ENCODE measurements at places on chromosomes 11 and 22.

- DNase-seq, result no peak
These were observed 14.0 kb upstream of the ARHGAP42 start for GRCh38 chr11:100673063-100673462.

DNA sequence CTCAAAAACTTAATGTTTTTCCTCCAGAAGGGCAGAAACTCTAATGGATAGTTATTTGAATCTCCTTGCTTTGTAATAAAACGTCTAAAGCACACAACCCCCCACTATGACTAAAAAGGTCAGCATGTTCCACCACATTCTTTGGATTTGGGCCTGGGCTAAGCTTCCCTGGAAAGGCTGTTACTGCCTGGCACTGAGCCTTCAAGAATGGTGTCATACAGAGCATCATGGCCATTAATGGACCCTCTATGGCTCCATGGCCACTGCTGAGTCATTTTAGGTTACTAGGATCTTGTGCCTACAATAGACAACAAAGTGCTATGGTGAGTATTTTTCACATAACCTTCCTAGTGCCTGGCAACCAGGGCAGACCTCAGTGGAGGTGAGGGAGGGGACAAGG is 242.6 kb upstream of the FAT3 start:
- DNase-seq, result no peak

DNA sequence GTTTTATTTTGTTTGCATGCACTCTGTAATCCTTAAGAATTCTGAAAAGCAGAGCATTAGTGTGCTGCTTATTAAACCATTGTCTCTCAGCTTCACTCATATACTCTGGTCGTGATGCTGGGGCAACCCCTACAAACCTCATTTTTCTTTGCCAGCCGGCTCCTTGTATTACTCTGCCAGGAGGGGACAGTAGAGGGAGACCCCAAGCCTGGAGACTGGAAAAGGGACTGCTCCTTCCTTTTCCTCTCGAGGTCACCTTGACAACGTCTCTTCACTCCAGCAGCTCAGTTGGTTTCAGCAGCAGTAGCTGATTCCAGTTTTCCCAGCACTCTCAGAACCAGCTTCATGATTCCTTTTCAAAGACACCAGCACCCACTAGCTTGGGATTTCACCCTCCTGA is 2.8 kb upstream of the JHY start:
- no peak for DNase-seq

- no peak for DNase-seq
These were observed 293 bp downstream of the DUSP8 start for GRCh38 chr11:1571760-1572196.

DNA sequence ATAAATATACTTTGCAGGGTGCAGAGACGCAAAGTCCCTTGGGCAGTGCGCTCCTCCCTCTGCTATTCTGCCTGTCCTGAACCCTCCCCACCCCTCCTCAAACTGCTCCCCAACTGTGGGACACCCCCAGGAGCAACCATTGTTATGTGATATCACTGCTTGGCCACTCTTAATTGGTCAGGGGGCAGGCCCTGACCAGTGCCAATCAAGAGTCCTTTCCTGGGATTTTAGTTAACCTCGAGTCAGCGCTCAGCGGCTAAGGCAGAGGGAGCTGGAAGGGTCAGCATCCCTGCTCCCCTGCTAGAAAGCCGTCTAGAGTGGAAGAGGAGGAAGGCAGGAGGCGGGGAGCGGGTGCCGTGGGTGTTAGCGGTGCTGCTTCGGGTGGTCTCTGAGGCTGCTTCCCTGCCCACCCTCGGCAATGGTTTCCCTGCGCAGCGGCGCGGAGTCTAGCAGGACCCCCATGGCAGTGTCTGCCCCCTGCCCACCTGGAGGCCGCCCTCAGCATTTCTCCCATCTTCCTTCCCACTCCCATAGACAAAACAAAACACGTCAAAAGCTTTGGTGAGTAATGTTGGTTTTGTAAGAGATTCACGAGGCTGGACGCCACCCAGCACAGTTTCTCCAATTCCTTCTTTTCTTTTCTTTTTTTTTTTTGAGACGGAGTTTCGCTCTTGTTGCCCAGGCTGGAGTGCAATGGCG is 38.4 kb upstream of the A4GALT start:
- DNase-seq, result peak; percentile 56

DNA sequence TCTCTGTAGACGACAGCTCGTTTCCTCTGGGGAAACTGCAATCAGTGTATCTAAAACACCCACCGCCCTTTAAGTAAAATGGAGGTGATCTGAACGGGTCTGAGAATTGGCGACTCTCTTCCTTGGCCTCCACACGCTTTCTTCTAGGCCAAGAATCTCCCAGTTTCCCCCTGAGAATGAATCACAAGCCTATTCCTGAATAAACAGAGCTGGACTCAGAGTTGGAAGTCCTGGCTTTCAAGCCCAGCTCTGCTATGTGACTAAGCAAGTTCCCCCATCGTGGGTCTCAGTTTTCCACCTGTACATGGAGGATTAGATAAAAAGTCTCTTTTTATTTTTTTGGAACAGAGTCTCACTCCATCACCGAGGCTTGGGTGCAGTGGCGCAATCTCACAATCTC is 200.4 kb downstream of the MN1 start:
- no peak for DNase-seq
